ENCODE measurements at places on chromosomes 7 and 10. TPM values are rescaled to one million over a fixed set of nuclear protein-coding genes. Genes with fewer than 3 reads are reported as not detected.

GRCh38 chr10:112039823-112040222 is 143.7 kb downstream of the GPAM start:
- no peaks in the 10 kb centered on the region for H3K27me3 ChIP-seq
- H3K27ac ChIP-seq = no peak overlapping the region
- DNase-seq = no peak
- H3K4me1 ChIP-seq = no peaks in the 10 kb centered on the region
- H3K36me3 ChIP-seq = no peaks in the 10 kb centered on the region
- no peak overlapping the region for H3K4me3 ChIP-seq

GRCh38 chr7:115559877-115560276 is 470.7 kb downstream of the TFEC start:
- DNase-seq = no peak
- H3K36me3 ChIP-seq = no peaks in the 10 kb centered on the region
- no peaks in the 10 kb centered on the region for H3K4me1 ChIP-seq
- no peak overlapping the region for H3K4me3 ChIP-seq
- H3K27ac ChIP-seq = no peak overlapping the region

DNA sequence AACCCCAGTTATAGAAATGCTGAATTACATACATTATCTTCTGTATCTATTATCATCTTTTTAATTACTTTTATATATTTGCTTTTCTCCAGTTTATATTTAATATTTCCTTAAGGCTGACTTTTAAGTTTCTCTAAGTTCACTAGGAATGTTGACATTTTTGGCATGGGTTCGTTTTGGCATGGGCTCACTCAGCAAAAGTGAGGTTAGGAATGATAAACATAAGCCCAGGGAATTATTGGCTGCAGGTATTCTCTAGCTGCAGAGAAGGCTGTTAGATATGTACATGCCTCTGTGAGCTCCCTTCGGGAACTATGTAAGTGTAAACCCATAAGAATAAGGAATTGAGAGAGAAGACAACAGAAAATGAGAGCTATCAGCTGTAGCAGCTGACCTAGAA is 63.6 kb upstream of the RAB18 start:
- no peaks in the 10 kb centered on the region for H3K36me3 ChIP-seq
- no peak overlapping the region for H3K27ac ChIP-seq
- H3K4me3 ChIP-seq = no peak overlapping the region
- H3K4me1 ChIP-seq = no peaks in the 10 kb centered on the region
- no peak for DNase-seq

GRCh38 chr10:79562135-79562756 is 2.0 kb upstream of the SFTPA2 start:
- DNase-seq = peak; percentile 23
- no peak overlapping the region for H3K27ac ChIP-seq
- no peaks in the 10 kb centered on the region for H3K36me3 ChIP-seq
- peaks cover 5% of the 10 kb centered on the region for H3K27me3 ChIP-seq

GRCh38 chr10:122086416-122087240 is 97.7 kb downstream of the TACC2 start:
- H3K4me1 ChIP-seq = no peaks in the 10 kb centered on the region
- no peaks in the 10 kb centered on the region for H3K27me3 ChIP-seq
- H3K4me3 ChIP-seq = no peak overlapping the region
- DNase-seq = no peak
- H3K36me3 ChIP-seq = no peaks in the 10 kb centered on the region

GRCh38 chr10:22599048-22599561 is 115.3 kb downstream of the PIP4K2A start:
- no peaks in the 10 kb centered on the region for H3K4me1 ChIP-seq
- no peaks in the 10 kb centered on the region for H3K36me3 ChIP-seq
- H3K4me3 ChIP-seq = no peak overlapping the region
- H3K27me3 ChIP-seq = no peaks in the 10 kb centered on the region
- no peak for DNase-seq
- H3K27ac ChIP-seq = no peak overlapping the region

GRCh38 chr7:47394751-47395252 is 187.1 kb downstream of the TNS3 start:
- H3K36me3 ChIP-seq = no peaks in the 10 kb centered on the region
- no peak overlapping the region for H3K4me3 ChIP-seq
- no peaks in the 10 kb centered on the region for H3K27me3 ChIP-seq
- no peak overlapping the region for H3K27ac ChIP-seq
- DNase-seq = no peak
- no peaks in the 10 kb centered on the region for H3K4me1 ChIP-seq

DNA sequence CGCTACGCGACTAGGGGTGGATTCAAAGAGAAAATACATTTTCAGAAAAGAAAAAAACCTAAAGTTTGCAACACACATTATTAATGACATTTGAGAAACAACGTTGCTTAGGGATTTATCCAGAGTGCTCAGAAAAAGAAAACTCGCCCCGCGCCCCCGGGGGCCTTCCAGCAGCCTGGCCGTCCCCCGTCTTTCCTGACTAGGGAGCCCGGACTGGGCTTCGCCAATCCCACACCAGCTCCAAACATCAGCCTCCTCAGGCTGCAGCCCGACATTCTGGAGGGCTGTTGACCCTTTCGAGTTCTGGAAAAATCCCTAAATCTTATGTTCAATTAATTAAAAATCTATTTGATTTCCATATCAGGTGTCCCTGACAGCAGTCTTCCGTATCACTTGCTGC is 48.6 kb downstream of the CLEC2L start:
- H3K27me3 ChIP-seq = no peaks in the 10 kb centered on the region
- H3K4me3 ChIP-seq = no peak overlapping the region
- H3K36me3 ChIP-seq = peaks cover 8% of the 10 kb centered on the region
- no peaks in the 10 kb centered on the region for H3K4me1 ChIP-seq
- H3K27ac ChIP-seq = no peak overlapping the region

GRCh38 chr10:94673614-94674321 is 9.8 kb upstream of the CYP2C18 start:
- no peaks in the 10 kb centered on the region for H3K36me3 ChIP-seq
- no peaks in the 10 kb centered on the region for H3K27me3 ChIP-seq
- H3K4me3 ChIP-seq = no peak overlapping the region
- no peak for DNase-seq
- H3K27ac ChIP-seq = no peak overlapping the region
- no peaks in the 10 kb centered on the region for H3K4me1 ChIP-seq

DNA sequence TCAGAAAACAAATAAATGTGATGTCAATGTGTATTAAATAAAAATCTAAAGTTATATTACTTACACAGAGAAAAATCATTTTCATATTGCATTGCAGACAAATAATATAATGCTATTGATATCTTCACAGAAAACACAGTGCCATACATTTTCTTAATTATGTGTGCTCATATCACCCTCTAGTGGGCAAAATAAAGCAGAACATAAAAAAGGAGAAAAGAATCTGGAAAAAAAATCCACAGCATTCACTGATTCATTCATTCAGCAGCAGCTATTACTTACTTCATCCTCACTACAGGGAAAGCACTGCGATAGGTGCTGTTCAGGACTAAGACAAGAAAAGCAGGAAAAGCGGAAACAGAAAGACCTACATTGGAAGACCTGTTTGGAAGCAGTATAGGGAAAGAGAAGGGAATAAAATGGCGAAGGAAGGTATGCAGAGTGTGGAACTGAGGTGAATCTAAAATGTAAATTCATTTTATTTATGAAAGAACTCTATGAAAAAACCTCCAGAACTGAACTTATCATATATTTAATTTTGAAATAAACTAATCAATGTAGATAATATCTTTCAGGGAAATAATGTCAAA is 73.2 kb downstream of the POT1 start:
- H3K4me3 ChIP-seq = no peak overlapping the region
- no peaks in the 10 kb centered on the region for H3K4me1 ChIP-seq
- H3K27ac ChIP-seq = no peak overlapping the region
- H3K36me3 ChIP-seq = no peaks in the 10 kb centered on the region
- no peaks in the 10 kb centered on the region for H3K27me3 ChIP-seq

DNA sequence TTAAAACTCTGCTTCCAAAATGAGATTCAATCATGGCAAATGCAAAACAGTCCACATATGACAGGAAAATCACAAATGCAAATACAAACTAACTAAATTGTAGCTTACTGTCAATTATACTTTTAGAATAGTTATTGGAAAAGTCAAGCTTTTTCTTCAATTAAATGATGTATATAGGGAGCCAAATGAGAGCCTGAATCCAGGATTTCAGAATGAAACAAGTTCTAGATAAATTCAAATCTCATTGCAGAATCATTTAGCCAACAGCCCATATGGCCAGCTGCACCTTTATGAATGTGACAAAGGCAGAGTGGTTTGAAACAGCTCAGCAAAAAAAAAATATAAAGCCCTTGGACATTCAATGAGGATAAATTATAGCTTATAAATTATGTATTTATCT is 82.2 kb upstream of the SCIN start:
- H3K36me3 ChIP-seq = no peaks in the 10 kb centered on the region
- DNase-seq = no peak
- no peaks in the 10 kb centered on the region for H3K4me1 ChIP-seq
- peaks cover 3% of the 10 kb centered on the region for H3K27me3 ChIP-seq
- no peak overlapping the region for H3K4me3 ChIP-seq

DNA sequence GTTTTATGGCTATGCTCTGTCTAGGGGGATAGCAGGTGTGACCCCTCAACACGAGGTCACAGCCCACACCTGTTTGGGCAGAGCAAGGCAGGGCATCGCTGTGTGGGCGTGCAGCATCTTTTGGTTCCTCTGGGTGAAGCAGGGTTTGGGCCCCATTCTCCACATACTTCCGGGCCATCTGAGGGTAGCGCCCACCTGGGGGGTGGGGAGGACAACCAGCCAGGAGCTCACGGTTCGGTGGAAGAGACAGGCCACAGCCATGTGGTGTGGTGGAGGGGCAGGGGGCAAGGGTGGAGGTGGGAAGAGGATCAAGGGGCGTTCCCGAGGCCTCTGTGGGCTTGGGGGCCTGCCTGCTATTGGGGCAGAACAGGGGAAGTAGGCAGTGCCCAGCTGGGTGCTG is 2.4 kb downstream of the SH2B2 start:
- H3K27me3 ChIP-seq = no peaks in the 10 kb centered on the region
- H3K27ac ChIP-seq = no peak overlapping the region
- H3K36me3 ChIP-seq = no peaks in the 10 kb centered on the region

GRCh38 chr7:47188136-47188535 is 393.8 kb downstream of the TNS3 start:
- no peaks in the 10 kb centered on the region for H3K36me3 ChIP-seq
- H3K27me3 ChIP-seq = no peaks in the 10 kb centered on the region
- no peak overlapping the region for H3K27ac ChIP-seq

DNA sequence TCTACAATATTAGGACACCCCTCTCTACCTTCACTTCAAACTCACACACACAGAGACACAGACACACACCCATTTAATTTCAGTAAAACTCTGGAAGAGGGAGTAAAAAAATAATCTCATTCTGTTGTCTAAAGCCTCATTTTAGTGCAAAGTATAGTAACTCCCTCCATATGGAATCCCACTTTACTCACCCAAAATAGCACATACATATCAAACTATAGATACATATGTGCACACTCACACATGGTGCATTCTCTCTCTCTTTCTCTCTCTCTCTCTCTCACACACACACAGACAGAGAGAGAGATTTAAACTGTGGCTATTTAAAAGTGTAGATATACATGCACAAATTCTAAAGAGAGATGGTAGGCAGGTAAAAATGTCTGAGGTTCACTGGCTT is 179.6 kb upstream of the PTN start:
- H3K27me3 ChIP-seq = no peaks in the 10 kb centered on the region
- no peaks in the 10 kb centered on the region for H3K4me1 ChIP-seq
- H3K36me3 ChIP-seq = no peaks in the 10 kb centered on the region

- no peak for DNase-seq
- no peak overlapping the region for H3K4me3 ChIP-seq
- no peaks in the 10 kb centered on the region for H3K36me3 ChIP-seq
- H3K27ac ChIP-seq = no peak overlapping the region
Measured at GRCh38 chr10:121291823-121292222, 306.4 kb downstream of the FGFR2 start.

- H3K27ac ChIP-seq = peak overlapping the region; percentile 79
- no peaks in the 10 kb centered on the region for H3K36me3 ChIP-seq
- H3K27me3 ChIP-seq = no peaks in the 10 kb centered on the region
- H3K4me1 ChIP-seq = no peaks in the 10 kb centered on the region
- H3K4me3 ChIP-seq = no peak overlapping the region
- no peak for DNase-seq
Measured at GRCh38 chr10:114632869-114633715, 25.0 kb downstream of the ABLIM1 start.

GRCh38 chr7:4725014-4725849 is 43.1 kb downstream of the FOXK1 start:
- peak overlapping the region; percentile 45 for H3K4me3 ChIP-seq
- no peaks in the 10 kb centered on the region for H3K27me3 ChIP-seq
- DNase-seq = peak; percentile 79
- no peaks in the 10 kb centered on the region for H3K4me1 ChIP-seq
- no peaks in the 10 kb centered on the region for H3K36me3 ChIP-seq

- H3K27ac ChIP-seq = no peak overlapping the region
- no peaks in the 10 kb centered on the region for H3K4me1 ChIP-seq
- no peak overlapping the region for H3K4me3 ChIP-seq
- no peaks in the 10 kb centered on the region for H3K27me3 ChIP-seq
- no peaks in the 10 kb centered on the region for H3K36me3 ChIP-seq
Measured at GRCh38 chr10:22454634-22455033, 109.3 kb downstream of the SPAG6 start.

Gene TDRD1
- total RNA-seq = 0.73 TPM

Gene SH2D4B
- 0.15 TPM for total RNA-seq

Gene ZDHHC6
- 27.4 TPM for total RNA-seq
